GDM1 (cell line): ENCODE measurements at places on chromosomes 3 and 15.

- DNase-seq = no peak
Measured at GRCh38 chr3:49928481-49929017, 1.1 kb downstream of the MON1A start.

- no peak for DNase-seq
Measured at GRCh38 chr3:9033867-9034266, 70.6 kb upstream of the RAD18 start.

- DNase-seq = no peak
Measured at GRCh38 chr15:85755942-85756341, 38.8 kb downstream of the KLHL25 start.

DNA sequence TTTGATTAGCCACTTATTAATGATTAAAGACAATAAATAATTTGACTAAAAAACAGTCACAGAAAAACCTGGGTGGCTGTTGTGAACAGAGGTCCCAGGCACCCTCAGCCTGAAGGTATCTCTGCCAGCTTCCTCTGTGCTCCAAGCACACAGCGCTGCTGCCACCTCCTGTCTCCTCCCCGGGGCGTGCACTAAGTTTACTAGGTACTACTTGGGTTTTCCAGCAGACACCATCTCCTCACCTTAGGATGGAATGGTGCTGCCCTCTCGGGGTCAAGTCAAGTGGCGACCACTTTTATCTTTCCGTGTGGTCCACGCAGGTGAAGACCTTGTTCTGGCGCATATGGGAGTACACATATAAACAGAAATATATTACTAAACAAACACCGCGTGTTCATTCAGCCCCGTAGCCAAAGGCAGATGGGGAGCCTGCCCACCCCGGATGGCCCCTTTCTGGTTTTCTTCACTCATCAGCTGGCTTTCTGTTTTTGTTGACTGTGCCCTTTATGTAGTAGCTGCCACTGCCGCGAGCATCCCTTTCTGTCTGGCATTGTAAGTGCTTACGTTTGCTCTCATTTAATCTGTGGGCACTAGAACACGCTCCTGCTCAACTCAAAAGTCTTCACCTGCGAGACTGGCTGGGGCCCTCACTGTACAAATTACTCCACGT lies 128.0 kb downstream of the LRIG1 start:
- no peak for DNase-seq

DNA sequence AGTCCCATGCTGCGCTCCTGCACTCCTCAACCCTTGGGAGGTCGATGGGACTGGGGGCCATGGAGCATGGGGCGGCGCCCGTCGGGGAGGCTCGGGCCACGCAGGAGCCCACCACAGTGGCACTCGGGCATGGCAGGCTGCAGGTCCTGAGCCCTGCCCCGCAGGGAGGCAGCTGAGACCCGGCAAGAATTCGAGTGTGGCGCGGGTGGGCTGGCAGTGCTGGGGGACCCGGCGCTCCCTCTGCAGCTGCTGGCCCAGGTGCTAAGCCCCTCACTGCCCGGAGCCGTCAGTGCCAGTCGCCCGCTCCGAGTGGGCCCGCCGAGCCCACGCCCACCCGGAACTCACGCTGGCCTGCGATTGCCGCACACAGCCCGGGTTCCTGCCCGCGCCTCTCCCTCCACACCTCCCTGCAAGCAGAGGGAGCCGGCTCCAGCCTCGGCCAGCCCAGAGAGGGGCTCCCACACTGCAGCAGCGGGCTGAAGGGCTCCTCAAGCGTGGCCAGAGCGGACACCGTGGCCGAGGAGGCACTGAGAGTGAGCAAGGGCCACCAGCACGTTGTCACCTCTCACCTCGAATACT lies 200.3 kb downstream of the ROBO2 start:
- DNase-seq = no peak

DNA sequence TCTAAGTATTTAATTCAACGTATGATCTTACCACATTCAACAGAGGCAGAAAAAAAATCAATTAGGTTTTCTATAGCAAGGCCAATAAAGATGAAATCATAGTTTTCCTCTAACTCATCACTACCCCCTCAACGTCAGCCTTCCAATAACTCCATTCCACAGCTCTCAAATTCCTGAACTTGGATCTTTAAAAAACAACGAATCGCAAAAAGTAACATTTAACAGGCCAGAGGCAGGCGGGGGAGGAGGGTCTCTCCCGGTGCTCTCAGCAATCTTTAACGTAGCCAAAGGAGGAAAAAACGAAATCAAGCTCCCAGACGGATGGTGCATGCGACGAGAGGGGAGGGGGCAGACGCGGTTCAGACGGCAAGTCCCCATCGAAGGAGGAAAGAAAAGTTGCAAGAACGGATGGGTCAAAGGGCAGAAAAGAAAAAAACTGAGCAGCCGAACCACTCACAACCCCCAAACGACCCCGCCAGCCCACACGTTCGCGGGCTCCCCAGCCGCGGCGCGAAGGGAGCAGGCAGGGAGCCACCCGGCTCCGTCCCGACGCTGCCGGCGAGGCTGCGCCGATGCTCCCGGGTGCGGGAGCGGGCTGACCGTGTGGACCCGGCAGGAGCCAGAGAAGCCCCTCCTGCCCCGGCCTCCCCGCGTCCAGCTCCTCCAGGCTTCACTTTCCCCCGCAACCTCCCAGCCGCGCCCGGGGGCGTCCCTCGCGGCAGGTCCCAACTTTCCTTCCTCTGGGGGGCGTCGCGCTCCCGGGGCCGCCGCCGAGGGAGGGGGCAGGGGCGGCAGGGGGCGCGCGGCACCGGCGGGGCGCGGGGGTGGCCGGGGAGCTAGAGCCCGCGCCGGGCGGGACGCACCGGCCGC lies 703 bp downstream of the PEAK1 start:
- no peak for DNase-seq

DNA sequence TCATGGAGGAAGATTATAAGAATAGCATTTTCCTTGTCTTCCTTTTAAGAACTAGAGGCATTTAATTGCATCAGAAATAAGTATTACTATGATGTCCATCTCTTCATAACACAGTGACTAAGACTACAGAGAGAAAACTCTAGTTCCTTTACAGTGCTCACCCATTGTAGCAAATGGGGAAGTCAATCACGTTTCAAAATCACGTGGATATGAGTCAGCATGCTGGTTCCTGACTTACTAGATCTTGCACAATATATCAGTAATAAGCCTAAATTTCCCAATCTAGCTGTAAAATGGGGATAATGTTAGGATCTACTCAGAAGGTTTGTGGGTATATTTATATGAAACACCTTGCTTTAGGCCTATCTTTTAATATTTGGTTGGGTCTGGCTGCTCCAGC lies 254.8 kb upstream of the EOMES start:
- peak; percentile 2 for DNase-seq

- no peak for DNase-seq
Measured at GRCh38 chr3:126704494-126705214, 614 bp downstream of the CHCHD6 start.

DNA sequence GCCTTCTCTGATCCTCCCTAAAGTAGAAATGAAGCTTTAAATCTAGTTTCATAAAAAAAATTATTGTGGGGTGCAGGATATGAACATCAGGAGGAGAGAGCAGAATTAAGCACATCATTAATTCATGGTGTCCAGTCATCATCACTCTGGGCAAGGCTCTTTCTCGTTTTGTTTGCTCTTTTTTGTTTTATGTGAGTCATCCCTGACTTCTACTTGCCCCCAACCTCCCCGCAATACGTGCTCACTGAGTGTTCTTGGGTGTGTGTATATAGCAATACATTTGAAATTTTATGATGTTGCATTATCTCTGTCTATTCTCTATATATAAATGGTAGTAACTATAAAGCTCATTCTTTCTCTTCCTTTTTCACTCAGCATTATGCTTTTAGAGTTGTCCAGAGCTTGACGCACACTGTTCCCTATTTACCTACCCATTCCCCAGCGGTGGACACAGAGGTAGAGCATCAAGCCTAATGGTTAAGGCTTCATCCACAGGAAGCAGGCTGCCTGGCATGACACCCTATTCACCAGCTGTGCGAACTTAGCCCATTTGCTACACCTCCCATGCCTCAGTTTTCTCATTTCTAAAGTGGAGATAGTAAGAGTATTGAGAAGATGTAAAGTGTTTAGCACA lies 72.3 kb downstream of the CD200R1L start:
- DNase-seq = no peak

DNA sequence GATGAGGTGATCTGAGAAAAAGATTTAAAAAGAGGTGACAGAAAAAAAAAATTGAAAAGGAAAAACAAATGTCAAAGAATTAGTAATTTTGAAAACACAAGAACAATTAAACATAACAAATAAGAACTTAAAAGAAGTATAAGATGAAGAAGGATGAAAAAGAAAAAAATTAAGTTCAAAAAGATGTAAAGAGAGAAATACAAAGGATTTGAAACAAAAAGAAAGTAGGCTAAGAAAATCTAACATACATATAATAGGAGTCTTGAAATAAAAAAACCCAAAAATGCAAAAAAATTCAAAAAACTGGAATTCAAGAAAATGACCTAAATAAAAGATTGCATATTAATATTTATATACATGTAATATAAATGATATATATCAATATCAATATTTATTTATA lies 949.2 kb downstream of the MCTP2 start:
- DNase-seq = no peak

GRCh38 chr3:110868106-110868505 lies 203.5 kb upstream of the NECTIN3 start:
- DNase-seq = no peak

- no peak for DNase-seq
Measured at GRCh38 chr3:184619787-184620430, 58.3 kb downstream of the EPHB3 start.

GRCh38 chr15:67979281-67979680 lies 74.8 kb upstream of the PIAS1 start:
- no peak for DNase-seq

GRCh38 chr3:20701641-20702040 lies 515.6 kb upstream of the SGO1 start:
- no peak for DNase-seq

DNA sequence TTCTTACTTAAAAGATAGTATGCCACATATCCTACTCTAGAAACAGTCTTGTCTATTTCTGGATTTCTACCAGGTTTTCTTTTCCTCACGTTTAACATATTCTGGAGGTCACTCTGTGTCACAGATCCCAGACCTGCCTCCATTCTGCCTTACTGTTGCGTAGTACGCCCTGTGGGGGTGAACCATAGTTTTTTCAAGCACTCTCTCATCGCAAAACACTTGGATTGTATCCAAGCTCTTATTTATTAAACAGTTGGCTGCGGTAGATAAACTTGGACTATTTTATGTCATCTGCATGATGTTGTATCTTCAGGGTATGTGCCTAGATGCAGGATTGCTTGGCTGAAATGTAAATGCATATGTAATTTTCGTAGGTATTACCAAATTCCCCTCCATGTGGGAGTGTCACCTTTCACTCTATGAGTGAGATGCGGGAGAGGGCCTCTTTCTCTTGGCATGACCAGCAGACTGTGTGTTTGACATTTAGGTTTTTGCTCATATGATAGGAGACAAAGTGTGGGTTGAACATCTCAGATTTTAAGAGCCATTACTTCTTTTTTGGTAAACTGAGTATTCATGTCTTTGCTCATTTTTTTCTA lies 55.8 kb downstream of the ABTB1 start:
- no peak for DNase-seq

DNA sequence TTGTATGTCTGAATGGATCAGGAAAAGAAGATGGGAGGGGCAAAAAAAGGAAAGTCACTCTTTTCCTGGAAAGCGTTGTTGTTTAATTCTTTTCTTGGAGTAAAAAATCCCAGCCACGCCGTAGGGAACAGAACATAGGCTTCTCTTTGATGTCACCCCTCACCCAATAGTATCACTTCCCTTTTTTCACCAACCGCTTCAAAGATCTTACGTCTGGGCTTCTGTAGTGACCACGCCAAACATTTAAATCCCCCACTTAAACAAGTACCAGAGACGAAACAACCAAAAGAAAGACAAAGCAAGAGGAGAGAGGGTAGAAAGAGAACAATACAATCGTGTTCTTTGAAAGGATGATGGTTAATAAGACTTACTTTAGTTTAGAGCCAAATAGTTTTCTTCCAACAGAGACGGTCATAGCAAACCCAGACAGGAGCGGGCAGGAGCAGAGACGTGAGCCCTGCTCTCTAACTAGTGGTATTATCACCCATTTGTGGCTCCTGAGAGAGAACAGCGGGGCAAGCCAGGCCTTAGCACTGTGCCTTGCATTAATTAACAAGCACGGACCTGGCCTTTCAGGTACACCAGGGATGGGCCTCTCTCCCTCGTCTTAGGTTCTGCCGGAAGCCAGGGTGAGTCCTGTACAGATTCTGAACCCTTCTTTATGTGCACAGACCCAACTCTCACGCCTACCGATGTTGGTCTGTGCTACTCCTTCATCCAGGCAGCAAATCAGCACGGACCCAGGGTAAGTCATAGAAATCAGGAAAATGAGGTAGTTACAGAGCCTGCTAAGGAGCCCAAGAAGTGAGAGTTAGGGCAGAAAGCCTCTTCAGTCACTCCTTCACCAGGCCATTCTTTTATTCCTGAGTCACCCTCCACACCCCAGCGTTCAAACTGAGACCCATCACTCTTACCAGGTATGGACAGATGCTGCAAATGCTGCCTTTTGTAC lies 28.2 kb upstream of the BCL6 start:
- DNase-seq = peak; percentile 44

DNA sequence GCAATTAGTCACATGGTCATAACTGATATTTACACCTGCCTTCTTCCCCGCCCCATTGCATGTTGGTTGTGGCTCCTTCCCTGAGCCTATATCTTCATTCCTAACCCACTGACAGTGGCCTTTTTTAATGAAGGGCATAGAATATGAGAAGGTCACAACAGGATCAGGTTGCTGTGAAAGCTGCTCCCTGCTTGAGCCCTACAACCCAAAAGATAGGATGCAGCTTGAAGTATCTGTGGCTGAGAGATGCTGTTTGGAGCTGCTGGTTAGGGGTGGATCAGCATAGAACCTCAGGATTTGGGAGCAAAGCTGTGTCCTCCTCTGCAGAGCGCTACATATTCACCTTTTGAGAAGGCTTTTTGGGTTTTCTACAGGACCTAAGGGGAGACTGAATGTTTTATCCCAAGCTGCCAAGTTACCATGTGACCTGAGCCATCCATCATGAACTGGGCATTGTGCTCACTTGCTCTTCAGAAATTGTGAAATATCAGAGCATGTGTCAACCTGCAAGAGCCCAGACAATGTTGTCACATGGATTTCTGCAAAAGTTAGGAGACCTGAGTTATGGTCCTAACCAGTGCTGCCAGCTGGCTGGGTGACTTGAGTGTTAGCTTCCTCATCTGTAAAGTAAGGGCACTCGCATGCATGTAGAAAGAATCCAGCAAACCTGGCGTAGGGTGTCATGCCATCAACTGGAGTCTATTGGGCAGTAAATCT lies 49.8 kb upstream of the ARL8B start:
- no peak for DNase-seq

DNA sequence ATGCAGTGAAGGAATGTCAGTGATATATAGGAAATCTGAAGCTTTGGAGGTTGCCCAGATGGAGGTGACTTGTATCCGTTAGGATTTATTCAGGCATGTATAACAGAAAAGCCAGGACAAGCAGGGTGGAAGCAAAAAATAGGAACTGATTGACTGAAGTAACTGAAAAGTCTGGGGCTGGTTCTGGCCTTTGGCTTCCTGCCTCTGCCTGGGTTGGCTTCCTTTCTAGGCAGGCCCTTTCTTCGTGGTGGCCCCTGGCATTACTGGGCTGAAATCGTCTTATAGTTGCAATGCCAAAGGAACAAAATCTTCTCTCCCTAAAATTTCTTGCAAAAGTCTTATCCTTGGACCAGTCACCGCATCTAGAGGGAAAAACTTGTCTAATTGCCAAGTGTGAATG lies 386.1 kb downstream of the PTPRG start:
- no peak for DNase-seq
